Fibroblast of skin of right quadriceps (primary cell): ENCODE measurements at places on chromosomes 6 and 20.
A peak's percentile ranks its signal among the peaks of the same experiment; 100 is the strongest.

GRCh38 chr6:116485559-116486184 is 24.5 kb downstream of the CALHM6 start:
- DNase-seq, result peak; percentile 38

DNA sequence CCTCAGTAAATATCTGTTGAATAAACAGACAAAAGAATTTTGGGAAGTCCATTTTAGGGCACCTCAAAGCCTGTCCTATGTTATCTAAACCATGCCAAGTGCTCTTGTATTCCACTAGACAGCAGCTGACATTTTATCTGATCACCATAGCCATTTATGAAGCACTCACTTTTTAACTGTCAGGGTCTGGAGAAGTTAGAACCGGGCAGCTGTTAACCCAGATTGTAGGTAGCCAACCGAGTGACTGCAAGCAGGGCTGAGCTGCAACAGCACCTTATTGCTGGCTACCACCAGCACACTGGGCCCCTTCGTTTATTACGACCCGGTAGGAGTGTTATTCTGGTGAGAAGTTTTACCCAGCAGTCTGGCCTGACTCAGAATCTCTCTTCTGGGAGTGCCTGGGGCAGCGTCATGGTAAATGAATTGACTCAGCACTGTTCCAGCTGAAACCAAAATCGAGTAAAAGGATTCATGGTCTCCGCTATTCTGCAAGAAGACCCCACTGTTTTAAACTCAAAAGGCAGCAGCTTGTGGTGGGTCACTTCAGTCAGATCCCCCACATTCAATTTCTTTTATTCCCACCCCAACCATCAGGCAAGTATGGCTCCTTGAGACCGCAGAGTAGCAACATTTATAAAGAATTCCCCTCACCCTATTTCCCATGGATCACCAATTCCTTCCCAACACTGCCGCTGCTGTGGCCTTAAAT is 1.7 kb downstream of the UBE2V1 start:
- peak; percentile 59 for DNase-seq

DNA sequence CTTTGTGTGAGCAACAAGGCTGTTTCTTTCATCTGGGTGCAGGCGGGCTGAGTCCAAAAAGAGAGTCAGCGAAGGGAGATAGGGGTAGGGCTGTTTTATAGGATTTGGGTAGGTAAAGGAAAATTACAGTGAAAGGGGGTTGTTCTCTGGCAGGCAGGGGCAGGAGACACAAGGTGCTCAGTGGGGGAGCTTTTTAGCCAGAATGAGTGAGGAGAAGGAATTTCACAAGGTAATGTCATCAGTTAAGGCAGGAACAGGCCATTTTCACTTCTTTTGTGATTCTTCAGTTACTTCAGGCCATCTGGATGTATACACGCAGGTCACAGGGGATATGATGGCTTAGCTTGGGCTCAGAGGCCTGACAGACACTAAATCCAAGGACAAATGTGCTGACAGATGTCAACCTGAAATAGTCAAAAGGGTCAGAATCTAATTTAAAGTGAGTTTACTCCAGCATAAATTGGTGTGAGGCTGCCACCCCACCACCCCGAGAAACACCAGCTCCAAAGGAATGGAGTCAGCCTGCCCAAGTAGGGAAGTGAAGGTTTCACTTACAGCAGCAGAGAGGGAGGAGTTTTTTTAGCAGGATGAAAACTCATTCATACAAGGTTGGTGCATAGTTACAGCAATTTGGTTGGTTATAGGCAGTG is 560.0 kb upstream of the CDH4 start:
- no peak for DNase-seq

DNA sequence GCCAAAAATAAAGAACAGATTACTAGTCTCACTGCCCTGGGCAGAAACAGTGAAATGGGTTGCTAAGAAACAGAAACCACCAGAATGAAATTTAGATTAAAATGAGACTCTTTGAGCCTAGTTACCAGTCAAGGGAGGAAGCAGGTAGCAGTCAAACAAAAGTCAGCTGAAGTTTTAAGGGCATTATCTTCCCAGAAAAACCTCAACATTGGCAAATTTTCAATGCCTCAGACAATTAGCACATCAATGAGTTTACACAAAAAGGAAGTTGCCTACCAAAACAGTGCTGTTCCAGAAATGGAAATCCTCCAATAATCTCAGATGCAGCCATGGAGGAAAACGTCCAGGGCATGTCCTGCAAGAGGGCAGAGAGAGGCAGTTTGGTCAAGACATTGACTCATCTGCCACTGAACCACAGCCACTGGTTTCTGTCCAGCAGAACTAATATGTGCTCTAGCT is 399.7 kb upstream of the ADGRB3 start:
- no peak for DNase-seq

GRCh38 chr6:106560996-106561685 is 68.2 kb downstream of the RTN4IP1 start:
- peak; percentile 65 for DNase-seq

GRCh38 chr6:7684843-7685242 is 41.1 kb upstream of the BMP6 start:
- no peak for DNase-seq

DNA sequence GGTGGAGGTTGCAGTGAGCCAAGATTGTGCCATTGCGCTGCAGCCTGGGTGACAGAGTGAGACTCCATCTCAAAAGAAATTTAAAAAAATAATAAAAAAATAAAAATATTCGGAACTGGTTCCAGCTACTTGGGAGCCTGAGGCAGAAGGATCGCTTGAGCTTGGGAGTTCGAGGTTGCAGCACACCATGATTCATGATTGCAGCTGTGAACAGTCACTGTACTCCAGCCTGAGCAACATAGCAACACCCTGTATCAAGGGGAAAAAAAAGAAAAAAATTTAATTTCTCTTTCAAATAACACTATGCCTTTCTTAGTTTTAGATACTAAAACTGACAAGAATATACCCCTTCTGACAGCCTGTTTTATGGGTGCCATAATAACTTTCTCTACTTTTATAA is 10.5 kb downstream of the KDM1B start:
- no peak for DNase-seq

GRCh38 chr6:12403947-12404647 is 113.9 kb downstream of the EDN1 start:
- DNase-seq, result peak; percentile 31

DNA sequence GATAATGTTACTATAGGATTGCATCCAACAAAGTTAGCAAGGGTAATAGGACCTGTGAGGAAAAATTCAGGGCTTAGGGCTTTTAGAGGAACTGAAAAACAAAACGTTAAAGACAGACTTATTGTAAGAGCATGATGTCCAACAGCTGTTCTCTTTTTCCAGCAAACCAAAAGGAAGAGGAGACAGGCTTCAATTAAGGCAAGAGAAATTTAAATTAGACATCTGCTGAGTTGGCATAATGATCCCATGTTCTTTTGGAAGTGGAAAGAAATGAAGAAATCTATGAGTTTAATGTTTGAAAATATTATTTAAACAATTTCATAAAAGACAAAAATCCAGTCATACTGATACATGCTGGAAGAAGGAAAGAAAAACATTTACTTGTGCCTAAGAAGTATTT is 95.7 kb upstream of the HMGCLL1 start:
- DNase-seq, result no peak

GRCh38 chr20:25551413-25552215 is 33.7 kb downstream of the NINL start:
- no peak for DNase-seq

DNA sequence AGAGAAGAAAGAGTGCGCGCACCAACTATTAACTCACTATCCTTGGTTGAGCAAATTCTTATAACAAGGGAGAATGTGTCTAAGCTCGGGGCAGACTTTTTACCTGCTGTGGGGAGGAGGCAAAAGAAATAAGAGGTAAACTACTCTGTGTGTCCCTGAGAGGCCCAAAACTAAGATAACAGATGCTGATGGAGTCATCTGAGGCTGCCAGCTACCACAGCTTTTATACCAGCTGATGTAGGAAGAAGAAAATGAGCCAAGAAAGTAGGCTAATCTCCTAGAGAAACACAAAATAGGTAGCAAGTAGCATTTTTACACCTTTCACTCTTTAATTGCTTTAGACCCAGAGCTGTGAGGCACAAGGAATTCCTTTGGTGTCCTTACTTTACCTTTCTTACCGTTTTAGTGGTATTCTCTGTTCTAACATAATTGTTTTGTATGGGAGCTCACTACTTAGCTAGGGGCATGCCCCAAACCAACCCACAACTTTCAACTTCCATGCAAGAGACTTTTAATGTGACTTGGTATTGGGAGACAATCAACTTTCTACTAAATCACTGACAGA is 27.8 kb upstream of the PIM1 start:
- no peak for DNase-seq

GRCh38 chr6:70303034-70303525 is at the start of gene COL9A1:
COL9A1 (minus strand) TSS chr6:70303084; CDS start chr6:70302924, 160 bp downstream.
- DNase-seq, result no peak

DNA sequence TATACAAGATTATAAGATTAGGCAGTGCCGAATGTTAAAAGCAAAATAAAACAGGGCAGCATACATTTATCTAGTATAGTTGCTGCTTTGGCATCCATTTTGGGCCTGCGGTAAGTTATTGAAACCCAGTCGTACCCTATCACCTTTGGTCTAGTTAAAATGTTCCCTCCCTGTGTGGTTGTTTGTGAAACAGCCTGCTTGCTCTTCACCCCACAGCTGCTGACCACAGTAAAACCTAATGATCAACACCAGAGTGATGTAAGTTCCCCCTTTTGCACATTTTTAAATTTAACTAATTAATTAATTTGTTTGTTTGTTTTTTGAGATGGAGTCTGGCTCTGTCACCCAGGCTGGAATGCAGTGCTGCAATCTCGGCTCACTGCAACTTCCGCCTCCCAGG is 50.3 kb upstream of the TXNDC5 start:
- DNase-seq, result no peak

DNA sequence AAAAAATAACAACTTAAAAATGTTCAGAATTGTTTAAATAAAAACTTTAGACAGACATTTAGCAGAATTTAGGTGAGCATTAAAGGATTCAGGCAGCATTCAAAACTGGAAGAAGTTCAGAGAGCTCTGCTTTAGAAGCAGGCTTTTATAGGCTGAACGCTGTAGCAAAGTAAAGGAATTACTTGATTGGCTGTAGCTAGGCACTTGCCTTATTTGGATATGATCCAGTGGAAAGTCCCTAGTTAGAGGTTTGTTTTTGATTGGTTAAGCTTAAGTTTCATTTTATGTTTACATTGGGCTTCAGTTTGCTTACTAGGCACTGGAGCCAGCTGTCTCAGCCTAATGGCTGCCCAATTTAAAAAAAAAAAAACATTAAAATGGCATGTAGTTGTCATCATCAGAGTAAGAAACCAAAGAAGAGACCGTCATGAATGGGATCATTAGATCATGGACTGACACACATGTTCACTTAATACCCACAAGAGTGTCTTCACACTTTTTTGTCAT is 65.1 kb downstream of the CBFA2T2 start:
- peak; percentile 93 for DNase-seq

DNA sequence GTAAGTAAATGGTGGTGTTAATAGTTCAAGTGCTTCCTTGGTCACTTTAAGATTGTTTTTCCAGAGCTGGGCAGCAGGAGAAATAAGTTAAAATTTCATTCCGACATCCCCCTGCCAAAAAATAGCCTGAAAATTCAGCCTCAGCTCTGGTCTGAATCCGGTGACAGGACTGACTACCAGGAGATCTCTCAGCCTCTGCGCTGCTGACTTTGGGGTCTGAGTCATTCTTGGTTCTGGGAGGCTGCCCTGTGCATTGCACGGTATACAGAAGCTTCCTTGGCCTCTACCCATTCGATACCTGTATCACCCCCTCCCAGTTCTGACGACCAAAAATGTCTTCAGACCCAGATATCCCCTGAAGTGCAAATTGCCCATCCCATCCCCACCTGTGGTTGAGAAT is 36.3 kb upstream of the TFAP2C start:
- DNase-seq, result no peak

GRCh38 chr6:158175111-158175510 is 7.0 kb downstream of the GTF2H5 start:
- peak; percentile 19 for DNase-seq

DNA sequence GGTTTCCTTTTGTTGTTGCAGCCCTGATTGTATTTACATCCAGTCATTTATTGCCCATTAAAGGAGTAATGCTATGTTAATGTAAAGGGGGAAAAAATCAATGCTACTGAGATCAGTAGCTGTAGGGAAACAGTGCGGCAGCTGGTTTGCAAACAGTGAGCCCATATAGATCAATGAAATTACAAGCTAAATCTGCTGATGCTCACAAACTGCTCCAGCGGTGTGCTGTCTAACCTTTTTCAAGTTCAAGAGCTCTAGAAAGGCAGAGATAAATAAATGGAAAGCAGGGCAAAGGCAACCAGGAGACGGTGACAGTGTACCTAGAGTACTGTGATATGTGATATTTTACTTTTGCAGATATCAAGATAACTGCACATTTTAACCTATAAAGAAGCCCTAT is 449.0 kb upstream of the MMS22L start:
- no peak for DNase-seq

GRCh38 chr6:35139924-35140638 is 1.1 kb downstream of the TCP11 start:
- DNase-seq, result peak; percentile 75

DNA sequence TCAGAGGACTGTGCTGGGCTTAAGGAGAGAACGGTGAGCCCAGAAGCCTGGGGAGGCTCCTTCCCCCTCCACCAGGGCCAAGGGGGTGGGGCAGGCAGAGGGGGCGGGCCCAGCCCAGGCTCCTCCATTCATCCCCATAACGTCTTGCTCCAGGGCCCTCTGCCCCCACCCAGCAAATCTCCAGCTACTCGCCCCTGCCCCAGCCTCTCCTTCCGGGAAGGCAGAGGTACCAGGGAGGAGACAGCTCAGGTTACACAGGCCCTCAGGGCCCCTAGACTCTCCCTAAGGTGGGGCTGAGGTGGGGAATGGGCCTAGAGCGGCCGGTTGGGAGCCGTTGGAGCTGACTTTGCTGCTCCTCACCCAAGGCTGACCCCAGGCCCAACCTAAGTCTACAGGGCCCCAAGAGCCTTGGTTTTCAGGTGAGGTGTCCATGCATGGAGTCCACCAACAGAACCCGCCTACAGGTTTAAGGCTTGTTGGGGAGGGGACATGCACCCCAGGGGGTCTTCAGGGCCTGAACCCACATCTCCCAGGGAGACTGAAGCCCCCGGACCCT is 1.2 kb downstream of the LAMA5 start:
- DNase-seq, result no peak
